Foreskin keratinocyte (primary cell): ENCODE measurements at places on chromosomes 5 and 9. TPM values are rescaled to one million over a fixed set of nuclear protein-coding genes. Genes with fewer than 3 reads are reported as not detected.

The IFNA2 gene
- not detected in 2 replicates for total RNA-seq

The FOXD4L4 gene
- not detected in 2 replicates for total RNA-seq

The ANKHD1 gene
- 51.0 and 54.5 TPM in 2 replicates for total RNA-seq

The FKTN gene
- total RNA-seq = 16.2 and 18.3 TPM in 2 replicates

The NCBP1 gene
- total RNA-seq = 38.5 and 40.9 TPM in 2 replicates

The AQP3 gene
- 129 and 173 TPM in 2 replicates for total RNA-seq

The PITX1 gene
- 0.56 and 0.99 TPM in 2 replicates for total RNA-seq

The NMUR2 gene
- total RNA-seq = not detected in 2 replicates

The CER1 gene
- not detected in 2 replicates for total RNA-seq

The TLE1 gene
- total RNA-seq = 21.4 and 24.2 TPM in 2 replicates

The BASP1 gene
- total RNA-seq = 83.8 and 106 TPM in 2 replicates

The UCK1 gene
- 19.7 and 23.4 TPM in 2 replicates for total RNA-seq

The NFIB gene
- total RNA-seq = 24.3 and 26.5 TPM in 2 replicates

The HRCT1 gene
- total RNA-seq = 0.34 and 0.74 TPM in 2 replicates

The NOXA1 gene
- 0.39 and 0.88 TPM in 2 replicates for total RNA-seq

The EIF4E1B gene
- total RNA-seq = not detected in 2 replicates

The PROB1 gene
- 1.4 and 1.6 TPM in 2 replicates for total RNA-seq

The IRGM gene
- not detected in 2 replicates for total RNA-seq

The CDH18 gene
- total RNA-seq = 0.10 and 0.11 TPM in 2 replicates

The SPATA31A3 gene
- total RNA-seq = not detected in 2 replicates

The IL13 gene
- not detected in 2 replicates for total RNA-seq

The N4BP3 gene
- 3.6 TPM in 2 replicates for total RNA-seq

The NUTM2F gene
- total RNA-seq = not detected in 2 replicates

The ANAPC2 gene
- total RNA-seq = 20.8 TPM in 2 replicates

The GFI1B gene
- not detected in 2 replicates for total RNA-seq
